ENCODE measurements at places on chromosomes 13 and 19.

- DNase-seq: no peak
Observed at GRCh38 chr19:58407658-58408151, 744 bp upstream of the ZNF584 start.

GRCh38 chr13:33174491-33174890 is 111.1 kb downstream of the STARD13 start:
- DNase-seq: no peak

DNA sequence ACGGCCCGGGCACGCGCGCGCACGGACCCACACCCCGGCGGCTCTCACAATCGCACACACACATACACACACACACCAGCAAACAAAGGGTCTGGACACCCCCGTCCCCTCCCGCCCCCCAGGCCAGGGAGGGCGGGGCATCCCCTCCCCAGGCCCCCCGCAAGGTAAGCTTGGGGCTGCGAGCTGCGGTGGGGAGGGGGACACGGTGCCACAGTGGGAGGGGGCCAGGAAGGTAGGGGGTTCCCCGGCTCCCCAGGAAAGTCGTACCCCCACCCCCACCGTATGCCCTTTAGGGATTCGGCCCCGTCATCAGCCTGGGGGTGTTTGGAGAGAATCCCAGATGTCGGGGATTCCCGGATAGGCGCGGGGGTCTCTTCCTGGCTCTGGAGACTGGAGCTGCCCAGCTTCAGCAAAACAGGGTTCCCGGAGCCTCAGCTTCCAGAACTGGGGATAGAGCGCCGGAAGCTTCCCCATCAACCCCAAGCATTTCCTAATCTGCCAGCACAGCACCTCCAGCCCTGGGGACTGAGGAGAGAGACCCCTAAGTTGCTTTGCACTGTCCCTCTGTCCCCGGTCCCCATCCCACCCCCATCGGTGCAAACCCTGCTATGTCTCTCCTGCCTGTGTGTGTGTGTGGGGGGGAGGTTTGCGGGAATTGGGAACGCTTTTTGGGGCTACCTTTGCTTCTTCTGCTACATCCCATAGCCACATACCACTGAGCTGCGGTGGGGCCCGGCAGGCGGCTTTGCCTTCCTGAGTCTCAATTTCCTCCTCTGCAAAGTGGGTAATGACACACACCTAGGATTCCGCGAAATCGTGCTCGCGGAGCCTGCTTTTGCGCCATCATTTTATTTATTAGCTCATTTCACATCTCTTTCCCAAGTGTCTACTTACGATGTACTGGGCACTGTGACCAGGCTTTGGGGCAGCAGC is 1.8 kb upstream of the CDC37 start:
- DNase-seq: no peak

GRCh38 chr13:111961236-111961635 is 105.7 kb upstream of the SOX1 start:
- DNase-seq: no peak

DNA sequence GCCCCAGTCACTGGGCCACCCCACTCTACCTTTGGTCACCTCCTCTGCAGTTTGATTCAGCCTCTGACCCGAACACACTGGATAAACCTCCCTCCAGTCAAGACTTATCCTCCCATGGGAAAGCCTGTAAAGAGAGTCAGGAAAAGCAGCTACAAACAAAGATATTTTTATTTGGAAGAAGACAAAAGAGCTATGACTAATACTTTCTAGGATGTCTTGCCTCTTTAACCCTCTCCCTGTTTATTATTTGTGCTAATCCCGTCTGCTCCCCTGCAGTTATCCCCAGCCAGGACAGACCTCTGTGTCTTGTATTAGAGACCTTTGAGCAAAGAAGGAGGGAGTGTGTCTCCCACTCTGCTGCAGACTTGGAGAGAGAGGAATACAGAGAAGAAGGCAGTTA is 178.3 kb downstream of the EFNB2 start:
- no peak for DNase-seq

Data from amniotic epithelial cell (primary cell).